Central memory CD4-positive, alpha-beta T cell (primary cell): ENCODE measurements at places on chromosomes 1 and 21.

- DNase-seq, result no peak
Measured at GRCh38 chr1:172960019-172960418, 90.7 kb downstream of the TNFSF18 start.

- no peak for DNase-seq
Measured at GRCh38 chr1:93109578-93109977, 30.5 kb downstream of the MTF2 start.

DNA sequence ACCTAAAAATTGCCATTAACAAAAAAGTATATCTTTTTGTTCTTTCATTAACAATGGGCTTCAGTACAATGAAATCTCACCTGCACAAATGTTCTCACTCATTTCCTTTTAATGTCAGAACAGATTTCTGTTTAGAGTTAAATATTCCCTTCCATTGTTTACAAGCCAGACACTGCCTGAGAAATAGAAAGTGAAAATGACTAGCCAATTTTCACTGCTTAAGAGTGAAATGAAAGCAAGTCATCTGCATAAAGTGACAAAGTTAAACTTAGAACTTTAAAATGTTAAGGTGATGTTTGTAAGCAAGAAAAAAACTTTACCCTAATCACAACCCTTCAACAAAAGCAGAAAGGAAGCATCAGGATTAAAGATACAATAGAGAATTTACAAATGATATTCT lies 27.5 kb downstream of the COA6 start:
- peak; percentile 12 for DNase-seq

DNA sequence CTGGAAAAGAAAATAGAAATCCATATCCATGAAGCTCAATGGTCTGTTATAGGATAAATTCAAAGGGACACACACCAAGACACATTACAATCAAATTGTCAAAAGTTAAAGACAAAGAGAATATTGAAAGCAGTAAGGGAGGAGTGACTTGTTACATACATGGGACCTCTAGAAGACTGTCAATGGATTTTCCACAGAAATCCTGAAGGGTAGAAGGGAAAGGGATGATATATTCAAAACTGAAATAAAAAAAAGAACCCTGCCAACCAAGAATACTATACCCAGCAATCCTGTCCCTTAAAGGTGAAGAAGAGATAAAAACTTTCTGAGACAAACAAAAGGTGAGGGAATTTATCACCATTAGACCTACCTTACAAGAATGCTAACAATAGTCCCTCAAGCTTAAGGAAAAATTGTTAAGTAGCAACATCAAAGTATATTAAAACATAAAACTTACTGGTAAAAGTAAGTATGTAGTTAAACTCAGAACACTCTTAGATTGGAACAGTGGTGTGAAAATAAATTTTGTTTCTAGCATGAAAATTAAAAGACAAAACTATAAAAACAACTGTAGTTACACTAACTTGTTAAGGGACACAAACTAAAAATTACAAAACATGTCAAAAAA lies 103.2 kb upstream of the APP start:
- DNase-seq, result no peak

GRCh38 chr1:67372136-67372535 lies 58.1 kb downstream of the SERBP1 start:
- no peak for DNase-seq

GRCh38 chr1:86811142-86811924 lies 102.6 kb downstream of the SELENOF start:
- no peak for DNase-seq

DNA sequence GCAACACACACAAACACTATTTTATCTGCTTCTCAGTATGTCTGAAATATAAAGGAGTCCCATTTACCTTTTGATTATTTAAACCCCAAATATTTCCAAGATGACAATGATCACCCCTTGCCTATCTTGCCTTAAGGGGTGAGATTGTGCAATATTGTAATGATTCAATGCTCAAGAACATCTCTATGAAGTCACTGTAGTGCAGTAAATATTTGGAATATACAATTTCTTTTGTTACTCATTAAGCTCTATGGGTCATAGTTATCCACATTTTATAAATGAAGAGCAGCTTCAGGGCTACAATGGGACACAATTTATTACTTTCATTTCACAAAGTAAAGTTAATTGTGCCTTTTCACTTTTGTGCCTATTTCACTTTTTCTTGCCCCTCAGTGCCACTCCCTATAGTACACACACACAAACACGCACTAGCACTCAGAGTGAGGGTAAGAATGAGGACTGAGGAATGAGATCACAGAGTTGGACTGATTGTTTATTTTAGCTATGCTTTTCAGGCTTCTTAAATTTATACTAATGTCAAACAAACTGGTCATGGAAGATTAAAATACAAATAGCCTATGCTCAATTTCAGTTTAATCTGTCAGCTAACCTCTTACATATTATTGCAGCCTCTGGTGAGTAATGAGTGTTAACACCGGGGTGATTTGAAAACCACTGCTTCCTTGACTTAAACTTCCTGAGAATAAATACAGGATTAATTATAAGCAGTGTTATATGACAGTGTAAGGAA lies 521.0 kb upstream of the B3GALT2 start:
- no peak for DNase-seq

DNA sequence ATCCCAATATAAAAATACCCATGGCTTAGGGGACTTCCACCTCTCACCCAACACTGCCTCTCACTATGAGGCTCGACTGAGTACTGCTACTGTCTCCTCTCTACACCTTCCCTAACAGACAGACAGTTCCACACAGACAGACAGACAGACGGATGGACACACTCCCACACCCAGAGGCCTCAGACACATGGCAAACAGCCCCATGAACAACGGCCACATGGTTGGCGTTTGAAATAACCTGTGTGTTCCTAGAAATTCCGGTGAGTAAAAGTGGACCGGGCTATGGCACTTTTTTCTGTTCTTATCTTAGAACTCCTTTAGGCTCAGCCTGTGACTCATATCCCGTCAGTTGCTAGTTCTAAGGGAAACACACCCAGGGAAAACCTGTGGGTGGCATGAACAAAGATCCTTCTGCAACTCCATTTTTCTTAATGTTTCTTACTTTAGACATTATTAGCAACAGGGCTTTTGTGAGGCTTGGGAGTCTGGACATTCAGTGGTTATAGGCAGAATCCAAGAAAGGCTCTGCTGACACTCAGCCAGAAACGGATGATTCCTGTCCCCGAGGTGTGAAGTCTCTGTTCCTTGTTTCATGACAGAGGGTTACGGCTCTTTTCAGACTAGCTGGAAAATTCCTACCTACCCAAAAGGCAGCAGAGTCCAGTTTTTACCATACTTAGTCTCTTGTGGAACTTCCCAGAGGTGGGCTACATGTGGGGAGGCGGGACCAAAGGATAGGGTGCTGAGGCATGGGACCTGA lies 90.5 kb upstream of the TLR5 start:
- DNase-seq, result no peak

DNA sequence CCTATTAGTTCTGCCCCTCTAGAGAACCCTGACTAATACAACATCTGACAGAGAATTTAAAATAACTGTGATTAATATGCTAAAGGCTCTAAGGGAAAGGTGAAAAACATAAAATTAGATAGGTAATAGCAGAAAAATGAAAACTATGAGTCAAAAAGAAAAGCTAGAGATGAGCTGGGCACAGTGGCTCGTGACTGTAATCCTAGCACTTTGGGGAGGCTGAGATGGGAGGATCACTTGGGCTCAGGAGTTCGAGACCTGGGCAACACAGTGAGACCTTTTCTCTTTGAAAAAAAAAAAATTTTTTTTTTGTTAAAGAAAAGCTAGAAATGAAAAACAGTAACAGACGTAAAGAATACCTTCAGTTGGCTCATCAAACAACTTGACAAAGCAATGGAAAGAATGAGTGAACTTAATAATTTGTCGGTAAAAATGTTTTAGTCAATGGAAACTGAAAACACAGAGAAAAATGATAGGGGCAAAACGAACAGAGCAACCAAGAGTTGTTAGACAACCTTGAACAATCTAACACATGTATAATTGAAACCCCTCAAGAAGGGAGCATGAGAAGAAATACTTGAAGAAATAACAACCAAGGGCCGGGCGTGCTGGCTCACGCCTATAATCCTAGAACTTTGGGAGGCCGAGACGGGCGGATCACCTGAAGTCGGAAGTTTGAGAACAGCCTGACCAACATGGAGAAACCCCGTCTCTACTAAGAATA lies 132.9 kb upstream of the GFI1 start:
- DNase-seq, result no peak

DNA sequence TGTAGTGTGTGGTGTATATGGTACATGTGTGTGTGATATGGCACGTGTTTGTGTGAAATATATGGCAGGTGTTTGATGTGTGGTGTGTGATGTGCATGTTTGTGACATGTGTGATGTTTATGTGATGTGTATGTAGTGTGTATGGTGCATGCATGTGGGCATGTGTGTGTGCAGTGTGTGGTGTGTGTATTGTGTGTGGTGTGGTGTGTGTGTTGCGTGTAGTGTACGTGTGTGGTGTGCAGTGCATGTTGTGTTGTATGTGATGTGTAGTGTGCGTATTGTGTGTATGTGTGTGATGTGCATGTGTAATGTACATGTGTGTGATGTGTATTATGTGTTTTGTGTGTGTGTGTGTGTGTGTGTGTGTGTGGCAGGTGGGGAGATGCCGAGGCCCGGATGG lies 65.7 kb downstream of the SLC19A1 start:
- no peak for DNase-seq
